ENCODE measurements at places on chromosomes 1 and 21.

- no peak for DNase-seq
Observed at GRCh38 chr1:34405266-34405959, 228.7 kb downstream of the C1orf94 start.

- no peak for DNase-seq
Observed at GRCh38 chr1:57248830-57249229, 175.0 kb downstream of the DAB1 start.

GRCh38 chr1:64913361-64914015, 52.9 kb downstream of the JAK1 start:
- no peak for DNase-seq

GRCh38 chr21:17866590-17866989, 47.4 kb upstream of the C21orf91 start:
- DNase-seq, result no peak

GRCh38 chr1:5565281-5566125, 426.7 kb downstream of the NPHP4 start:
- DNase-seq, result no peak

DNA sequence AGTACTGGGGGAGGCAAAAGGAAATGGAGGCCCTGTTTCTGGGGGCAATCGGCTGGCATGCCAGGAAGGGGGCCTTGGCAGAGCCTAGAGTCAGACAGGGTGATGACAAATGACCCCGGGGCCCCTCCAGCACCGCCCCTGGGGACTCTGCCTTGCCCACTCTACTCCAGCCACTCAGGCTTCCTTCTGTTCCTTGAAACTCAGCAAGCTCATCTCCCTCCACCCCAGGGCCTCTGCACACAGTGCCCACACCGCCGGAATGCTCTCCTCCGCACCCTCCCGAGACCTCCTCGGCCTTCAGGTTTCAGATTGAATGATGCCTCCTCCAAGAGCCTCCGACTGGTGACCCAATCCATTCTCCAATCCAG, 122.5 kb upstream of the ZBTB40 start:
- no peak for DNase-seq

GRCh38 chr21:31201548-31201947, 142.5 kb downstream of the TIAM1 start:
- no peak for DNase-seq

GRCh38 chr1:164765557-164765956, 206.6 kb downstream of the PBX1 start:
- no peak for DNase-seq

DNA sequence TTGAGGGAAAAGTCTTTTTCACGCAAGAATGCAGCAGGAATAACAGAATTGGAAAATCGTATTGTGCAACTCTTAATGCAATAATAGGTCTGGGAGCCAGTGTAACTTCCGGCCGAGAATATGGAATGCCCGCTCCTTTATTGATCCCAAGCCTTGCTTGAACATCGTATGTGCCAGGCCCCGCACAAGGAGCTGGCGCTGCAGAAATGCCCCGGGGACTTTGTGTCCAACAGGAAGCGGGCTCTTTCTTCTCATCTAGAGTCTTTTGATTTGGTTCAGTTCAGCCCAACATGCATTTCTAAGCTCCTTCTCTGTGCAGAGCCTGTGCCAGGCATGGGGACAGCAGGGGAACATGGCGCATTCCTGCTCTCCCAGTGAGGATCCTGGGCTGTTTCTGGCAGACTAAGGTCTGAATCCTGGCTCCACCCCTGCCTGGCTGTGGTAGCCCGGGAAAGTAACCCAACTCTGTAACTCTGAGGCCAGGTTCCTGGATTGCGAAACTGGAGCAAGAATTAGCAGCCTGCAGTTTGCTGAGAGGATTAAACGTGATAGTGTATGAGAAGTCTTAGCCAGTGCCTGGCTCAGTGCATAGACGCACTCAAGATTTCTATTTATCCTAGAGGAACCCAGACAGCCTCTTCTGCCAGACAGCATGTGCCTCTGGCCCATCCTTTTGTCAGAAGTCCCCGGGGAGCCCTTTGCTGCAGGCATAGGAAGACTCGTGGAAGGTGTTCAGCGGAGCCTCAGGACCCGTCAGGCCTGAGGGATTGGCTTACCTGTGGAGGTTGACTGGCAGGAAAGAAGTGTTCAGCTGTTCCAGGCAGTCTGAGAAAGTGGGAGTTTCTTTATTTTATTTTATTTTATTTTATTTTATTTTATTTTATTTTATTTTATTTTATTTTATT, 987 bp upstream of the CDCP2 start:
- DNase-seq, result no peak

DNA sequence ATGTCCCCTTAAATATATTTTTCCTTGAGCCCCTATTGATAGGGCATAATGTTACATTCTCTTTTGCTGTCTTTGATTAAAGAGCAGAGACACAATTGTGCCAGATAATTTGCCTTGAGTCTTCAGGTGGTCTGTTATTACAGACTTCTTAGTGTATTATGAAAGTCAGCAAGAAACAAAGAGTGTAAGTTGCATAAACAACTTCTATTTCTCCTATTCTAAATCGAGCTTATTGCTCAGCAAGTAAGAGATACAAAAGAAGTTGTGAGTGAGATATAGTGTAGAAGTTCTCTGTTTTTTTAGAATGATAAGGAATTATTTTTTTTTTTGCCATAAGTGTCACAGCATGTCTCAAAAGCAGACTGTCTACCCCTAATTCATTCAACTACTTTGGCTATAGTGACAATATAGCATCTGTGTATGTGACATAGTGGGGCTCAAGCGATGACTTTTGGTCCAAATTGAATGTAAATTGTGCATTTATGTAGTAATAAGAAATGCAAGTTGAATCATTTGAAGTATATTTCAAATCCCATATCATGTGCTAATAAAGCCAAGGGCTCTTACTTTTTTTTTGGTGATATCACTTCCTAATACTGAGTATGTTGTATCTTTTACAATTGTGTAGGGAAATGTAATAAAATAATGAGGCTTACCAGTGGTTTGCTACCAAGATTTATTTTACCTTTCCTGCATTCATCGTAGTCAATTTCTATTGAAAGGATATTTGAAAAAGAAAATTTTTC, 81.3 kb downstream of the RGL1 start:
- no peak for DNase-seq

DNA sequence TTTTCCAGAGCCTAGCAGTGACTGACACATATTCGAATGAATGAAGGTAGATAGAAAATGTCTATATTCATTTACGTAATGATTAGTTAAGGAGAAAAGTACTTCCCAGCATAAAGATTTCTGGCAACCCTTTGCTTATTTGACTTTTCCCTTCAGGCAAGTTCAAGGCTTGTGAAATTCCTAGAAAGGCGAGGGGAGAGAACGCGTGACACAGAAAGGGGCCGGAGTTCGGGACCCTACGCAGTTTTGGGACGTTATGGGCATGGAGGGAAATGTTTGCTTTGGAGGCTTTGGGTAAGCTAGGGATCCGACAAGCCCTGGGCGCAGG, 472 bp upstream of the USP25 start:
- DNase-seq, result no peak

DNA sequence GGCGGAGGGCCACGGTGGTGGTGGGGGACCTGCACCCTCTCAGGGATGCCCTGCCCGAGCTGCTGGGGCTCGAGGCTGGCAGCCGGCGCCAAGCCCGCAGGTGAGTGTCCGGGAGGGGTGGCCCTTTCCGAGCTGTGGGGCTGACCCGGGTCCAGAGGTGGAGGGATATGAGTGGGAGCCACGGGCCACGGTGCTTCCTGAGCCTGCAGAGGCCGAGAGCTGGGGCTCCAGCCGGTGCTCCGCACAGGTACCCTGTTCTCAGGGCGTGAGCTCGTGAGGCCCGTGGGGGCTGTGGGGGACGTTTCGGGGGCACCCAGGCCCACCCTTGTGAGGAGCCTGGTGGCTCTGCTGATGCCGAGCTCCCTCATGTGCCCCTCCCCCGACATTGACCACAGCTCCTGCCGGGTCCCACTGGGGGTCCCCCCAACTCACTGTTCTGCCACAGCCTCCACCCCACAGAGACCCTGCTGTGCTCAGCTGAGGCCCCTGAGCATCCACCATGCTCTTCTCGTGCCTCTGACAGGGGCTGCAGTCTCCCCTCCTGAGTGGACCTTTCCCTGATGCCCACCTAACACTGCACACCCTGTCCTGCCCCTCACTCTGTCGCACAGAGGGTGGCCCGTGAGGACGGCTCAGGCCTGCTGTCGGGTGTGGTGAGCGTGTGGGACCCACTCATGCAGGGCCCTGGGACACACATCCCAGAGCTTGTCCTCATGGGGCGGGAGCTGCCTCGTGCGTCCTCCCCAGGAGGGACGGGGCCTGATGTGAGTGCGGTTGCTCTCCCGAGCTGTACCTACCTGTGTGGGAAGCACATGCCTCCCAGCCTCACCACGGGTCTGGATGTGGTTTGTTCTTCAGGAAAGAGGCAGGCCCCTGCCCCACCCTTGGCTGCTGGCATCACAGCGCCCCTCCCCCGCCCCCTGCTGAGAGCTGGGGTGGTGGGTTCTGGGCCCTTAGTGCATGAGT, 27.5 kb downstream of the SLX9 start:
- no peak for DNase-seq

- DNase-seq, result no peak
Observed at GRCh38 chr21:22885079-22885478, 1886.9 kb downstream of the NCAM2 start.

DNA sequence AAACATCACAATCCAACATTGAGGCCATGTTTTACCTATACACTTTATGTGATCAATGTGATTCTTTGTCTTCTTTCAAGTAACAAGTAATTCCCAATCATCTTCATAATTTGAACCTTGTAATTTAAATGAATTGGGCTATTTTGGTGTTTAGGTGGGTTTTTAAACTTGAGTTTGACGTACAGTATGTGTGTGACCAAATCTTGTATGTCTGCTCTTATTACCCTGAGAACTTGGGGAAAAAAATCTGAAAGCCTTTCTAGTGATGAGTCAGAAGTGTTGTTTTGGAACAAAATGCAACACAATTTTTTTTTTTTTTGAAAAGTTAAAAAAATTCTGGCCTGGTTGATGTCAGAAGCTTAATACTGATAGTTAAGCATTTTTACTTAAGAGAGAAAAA, 68.5 kb downstream of the HHAT start:
- DNase-seq, result no peak

GRCh38 chr1:206419250-206419649, 51.0 kb upstream of the IKBKE start:
- no peak for DNase-seq

GRCh38 chr1:51648180-51649109, 31.6 kb downstream of the OSBPL9 start:
- no peak for DNase-seq

DNA sequence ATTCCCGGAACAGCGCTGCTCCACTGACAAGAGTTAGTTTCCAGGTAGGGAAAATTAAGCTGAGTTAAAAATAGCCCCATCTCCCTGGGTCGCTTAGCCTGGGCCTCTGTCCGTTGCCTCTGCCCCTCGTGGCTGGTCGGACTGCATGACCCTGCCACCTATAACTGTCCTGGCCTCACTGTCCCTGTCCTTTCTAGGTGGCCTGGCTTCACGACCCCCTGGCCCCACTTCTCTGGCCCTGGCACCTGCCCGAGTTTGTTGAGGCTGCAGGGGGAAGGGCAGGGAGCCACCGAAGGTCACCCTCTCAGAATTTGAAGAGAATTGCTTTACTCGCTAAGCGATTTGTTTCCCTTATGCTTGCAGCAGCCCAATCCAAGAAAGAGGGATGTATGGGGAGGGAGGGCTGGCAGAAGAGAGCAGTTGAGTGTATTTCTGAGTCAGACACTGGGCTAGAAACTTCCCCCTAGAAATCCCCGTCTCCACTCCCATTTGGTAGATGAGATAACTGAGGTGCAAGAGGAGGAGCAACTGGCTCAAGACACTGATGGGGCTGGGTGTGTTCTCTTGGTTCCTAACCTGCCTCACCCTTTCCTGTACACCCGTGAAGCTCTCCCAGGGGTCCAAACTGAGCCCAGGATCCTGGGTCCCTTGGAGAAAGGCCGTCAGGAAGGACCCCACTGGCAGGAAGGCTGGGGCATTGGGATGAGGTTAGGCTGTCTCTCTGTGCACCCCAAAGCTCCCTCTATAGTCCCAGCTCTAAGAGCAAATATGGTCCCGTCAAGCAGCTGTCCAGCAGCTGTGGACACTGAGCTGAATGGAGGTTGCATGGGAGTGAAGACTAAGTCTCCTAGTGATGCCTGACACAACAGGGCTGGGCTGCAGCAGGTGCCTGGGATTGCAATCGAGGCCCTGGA, 2.9 kb upstream of the EDN2 start:
- no peak for DNase-seq

GRCh38 chr21:28979092-28979491, 13.6 kb downstream of the LTN1 start:
- DNase-seq, result no peak

- DNase-seq, result no peak
Observed at GRCh38 chr1:230747890-230748800, 957 bp downstream of the CAPN9 start.

DNA sequence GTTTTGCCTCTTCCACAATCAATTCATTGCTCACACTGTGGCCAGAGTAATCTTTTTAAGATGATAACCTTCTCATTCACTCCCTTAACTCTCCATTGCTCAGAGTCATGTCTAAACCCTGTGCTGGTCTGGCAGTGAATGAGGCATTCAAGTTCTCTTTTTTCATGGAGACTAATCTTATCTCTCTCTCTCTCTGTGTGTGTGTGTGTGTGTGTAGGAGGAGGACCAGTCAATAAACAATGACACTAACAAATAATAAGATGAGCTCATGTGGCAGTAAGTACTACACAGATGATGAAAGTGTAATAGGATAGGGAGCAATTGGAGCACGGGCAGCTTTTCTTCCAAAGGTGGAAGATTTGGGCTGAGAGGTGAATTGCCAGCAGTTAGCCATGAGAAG, 122.0 kb upstream of the B3GALT2 start:
- DNase-seq, result no peak

DNA sequence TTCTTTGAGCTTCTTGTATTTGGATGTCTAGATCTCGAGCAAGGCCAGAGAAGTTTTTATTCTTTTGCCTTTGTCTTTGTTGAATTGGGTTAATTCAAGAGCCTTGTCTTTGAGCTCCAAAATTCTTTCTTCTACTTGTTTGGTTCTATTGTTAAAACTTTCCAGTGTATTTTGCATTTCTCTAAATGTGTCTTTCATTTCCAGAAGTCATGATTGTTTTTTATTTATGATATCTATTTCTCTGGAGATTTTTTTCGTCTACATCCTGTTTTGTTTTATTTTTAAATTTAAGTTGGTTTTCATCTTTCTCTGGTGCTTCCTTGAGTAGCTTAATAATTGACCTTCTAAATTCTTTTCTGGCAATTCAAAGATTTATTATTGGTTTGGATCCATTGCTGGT, 61.8 kb downstream of the DTL start:
- DNase-seq, result no peak

- DNase-seq, result no peak
Observed at GRCh38 chr1:66840929-66841328, 39.9 kb upstream of the INSL5 start.

GRCh38 chr21:16137106-16137505, 407.3 kb downstream of the USP25 start:
- no peak for DNase-seq

GRCh38 chr1:212858461-212859265, 588 bp downstream of the FLVCR1 start:
- no peak for DNase-seq

DNA sequence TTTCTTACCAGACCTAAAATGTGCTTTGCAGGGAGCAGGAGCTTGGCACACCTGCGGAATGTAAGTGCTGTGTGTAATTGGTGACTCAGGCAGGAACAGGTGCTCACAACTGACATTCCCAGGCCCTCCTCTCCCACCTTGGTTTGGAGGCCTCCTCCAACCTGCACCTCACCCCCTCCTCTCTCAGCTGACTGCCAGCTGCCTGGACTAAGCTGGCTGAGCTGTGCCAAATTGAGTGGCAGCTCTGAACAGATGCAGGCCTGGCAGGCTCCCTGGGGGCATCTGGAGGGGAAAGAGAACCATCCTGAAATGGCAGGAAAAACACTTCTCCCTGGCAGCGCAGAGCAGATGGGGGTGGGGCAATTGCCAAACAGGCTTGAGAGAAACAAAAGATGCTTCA, 91.7 kb upstream of the PGBD5 start:
- no peak for DNase-seq
